Astrocyte of the spinal cord (primary cell): ENCODE measurements at places on chromosomes 7 and 10.

GRCh38 chr10:88152728-88153133, 289.3 kb downstream of the PTEN start:
- peak; percentile 86 for DNase-seq

DNA sequence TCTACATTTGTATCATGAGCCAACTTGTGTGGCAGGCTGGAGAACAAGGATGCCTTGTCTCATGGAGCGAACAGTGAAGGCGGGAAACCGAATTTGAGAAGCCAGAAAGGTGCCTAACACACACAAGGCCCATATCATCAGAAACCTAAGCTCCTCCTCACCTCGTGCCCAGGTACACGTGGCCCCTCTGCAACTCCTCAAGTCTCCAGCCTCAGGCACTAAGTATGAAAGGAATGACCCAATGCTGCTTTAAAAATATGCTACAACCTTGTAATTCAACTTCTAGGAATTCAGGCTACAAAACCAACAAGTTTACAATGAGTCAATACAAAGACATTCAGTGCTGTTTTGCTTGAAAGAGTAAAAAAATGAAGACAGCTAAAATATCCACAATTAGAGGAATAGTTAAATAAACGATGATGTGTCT, 95.7 kb downstream of the CDK6 start:
- peak; percentile 84 for DNase-seq

GRCh38 chr10:50375051-50375452, 123.7 kb upstream of the ASAH2 start:
- no peak for DNase-seq

DNA sequence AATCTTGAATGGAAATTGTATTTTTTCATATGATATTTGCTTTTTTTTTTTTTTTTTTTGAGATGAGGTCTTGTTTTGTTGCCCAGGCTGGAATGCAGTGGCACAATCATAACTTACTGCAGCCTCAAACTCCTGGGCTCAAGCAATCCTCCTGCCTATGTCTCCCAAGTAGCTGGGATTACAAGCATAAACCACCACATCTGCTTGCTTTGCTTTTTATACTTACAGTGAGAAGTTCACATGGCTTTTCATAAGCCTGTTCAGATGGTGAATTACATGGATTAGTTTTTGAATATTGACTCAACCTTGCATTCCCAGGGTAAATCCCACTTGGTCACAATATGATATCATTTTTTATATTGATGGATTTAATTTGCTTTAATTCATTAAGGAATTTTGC, 22.0 kb downstream of the LRRD1 start:
- no peak for DNase-seq

DNA sequence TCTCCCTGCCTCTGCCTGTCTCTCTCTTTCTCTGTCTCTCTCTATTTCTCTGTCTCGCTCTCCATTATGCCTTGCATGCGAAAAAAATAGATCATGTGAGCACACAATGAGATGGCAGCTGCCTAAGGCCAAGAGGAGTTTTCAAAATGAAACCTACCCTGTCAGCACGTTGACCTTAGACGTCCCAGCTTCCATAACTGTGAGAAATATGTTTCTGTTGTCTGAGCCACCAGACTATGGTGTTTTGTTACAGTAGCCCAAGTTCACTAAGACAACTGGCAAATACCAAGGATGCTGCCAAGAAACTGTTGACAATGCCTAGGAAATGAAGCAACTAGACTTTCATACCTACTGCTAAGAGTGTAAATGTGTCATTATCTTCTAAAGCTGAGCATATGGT, 70.6 kb upstream of the PLXDC2 start:
- peak; percentile 12 for DNase-seq

GRCh38 chr10:86770412-86770960, 14.1 kb downstream of the BMPR1A start:
- DNase-seq, result no peak

DNA sequence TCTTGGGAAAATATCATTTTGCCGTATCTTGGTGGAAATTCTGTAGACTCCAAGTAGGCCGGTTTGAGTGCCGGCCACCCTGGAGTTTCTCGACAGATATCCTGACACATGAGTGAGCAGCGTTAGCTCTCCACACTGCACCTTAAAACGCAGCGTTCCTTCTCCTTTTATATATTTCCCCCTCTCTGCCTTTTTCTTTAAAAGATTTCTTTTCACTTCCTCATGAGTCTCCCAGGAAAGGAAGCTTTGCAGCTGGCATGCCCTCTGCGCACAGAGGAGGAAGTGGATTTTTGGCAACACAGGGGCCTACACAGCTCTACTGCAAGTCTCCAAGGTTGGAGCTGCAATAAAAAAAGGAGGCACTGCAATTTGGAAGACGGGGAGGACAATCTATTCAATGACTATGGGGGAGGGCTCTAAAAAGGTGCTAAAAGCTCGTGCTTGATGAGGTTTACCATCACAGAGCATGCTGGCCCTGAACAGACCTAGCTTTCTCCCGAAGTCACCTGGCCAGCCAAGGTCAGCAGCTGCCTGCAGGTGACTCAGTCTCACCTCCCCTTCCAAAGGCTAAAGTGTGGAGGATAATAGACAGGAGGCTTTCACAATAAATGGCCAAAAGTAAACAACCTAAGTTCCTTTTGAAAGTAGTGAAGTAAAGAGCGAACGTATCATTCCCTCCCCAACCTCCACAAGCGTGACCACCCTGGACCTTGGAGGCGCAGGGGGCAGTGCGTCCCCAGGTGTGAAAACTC, 252.8 kb downstream of the ZMYND11 start:
- no peak for DNase-seq

GRCh38 chr7:92586403-92586802, 3.8 kb downstream of the FAM133B start:
- no peak for DNase-seq

- no peak for DNase-seq
Observed at GRCh38 chr7:102024005-102024768, 206.8 kb downstream of the CUX1 start.

- DNase-seq, result no peak
Observed at GRCh38 chr10:118908557-118909256, 120.8 kb upstream of the NANOS1 start.

DNA sequence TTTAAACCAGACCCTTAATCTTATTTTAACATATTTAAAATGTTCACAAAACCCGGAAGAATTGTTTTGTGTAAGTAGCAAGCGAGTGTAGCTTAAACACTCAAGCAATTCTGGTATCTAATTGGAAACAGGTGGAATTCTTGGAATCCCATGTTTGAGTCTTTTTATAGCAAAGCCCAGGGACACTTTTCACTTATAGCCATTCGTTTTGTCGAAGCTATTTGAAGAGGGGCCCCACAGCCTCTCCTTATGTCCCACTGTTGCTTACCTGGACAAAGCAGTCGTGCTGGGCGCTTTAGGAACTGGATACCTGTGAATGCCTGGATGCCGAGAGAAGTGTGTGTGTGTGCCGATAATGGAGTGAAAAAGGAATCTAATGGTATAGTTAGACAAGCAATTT, 3.3 kb downstream of the CUX1 start:
- no peak for DNase-seq

- DNase-seq, result no peak
Observed at GRCh38 chr7:149286811-149287400, 24.9 kb downstream of the ZNF783 start.

- DNase-seq, result no peak
Observed at GRCh38 chr7:9981742-9982349, 991.8 kb upstream of the PHF14 start.

GRCh38 chr10:121910673-121911420, 17.0 kb downstream of the ATE1 start:
- peak; percentile 46 for DNase-seq

GRCh38 chr7:151372612-151373265, 31.1 kb downstream of the NUB1 start:
- DNase-seq, result peak; percentile 61

GRCh38 chr7:98701372-98701771, 84.3 kb downstream of the NPTX2 start:
- DNase-seq, result no peak

DNA sequence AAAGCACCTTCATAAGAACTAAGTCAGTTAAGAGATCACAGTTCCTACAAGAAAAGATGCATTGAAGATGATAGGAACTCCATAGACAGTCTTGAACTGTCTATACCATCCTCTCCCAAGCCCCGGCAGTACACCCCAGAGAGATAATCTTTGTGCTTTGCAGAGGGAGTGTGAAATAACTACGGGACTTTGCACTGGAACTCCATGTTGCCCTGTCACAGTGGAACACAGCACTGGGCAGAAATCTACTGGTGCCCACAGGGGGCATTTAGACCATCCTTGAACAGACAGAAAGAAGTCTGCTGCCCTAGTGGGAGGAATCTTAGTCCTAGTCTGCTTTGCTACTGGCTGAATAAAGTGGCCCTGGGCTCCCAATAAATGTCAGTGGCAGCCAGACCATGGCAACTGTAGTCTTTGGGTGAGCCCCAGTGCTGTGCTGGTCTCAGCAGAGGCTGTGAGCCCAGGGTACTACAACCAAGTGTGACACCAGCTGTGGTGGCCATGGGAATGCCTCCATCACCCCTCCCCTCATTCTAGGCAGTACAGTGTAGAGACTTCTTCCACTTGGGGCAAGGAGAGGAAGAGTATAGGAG, 107.7 kb upstream of the TMEM168 start:
- DNase-seq, result no peak

- no peak for DNase-seq
Observed at GRCh38 chr10:85266808-85267207, 938.4 kb downstream of the CCSER2 start.

- peak; percentile 46 for DNase-seq
Observed at GRCh38 chr7:81159402-81159801, 240.6 kb upstream of the SEMA3C start.

- peak; percentile 91 for DNase-seq
Observed at GRCh38 chr10:4354382-4354812, 471.6 kb upstream of the AKR1E2 start.

- no peak for DNase-seq
Observed at GRCh38 chr7:42139751-42140150, 97.3 kb downstream of the GLI3 start.

DNA sequence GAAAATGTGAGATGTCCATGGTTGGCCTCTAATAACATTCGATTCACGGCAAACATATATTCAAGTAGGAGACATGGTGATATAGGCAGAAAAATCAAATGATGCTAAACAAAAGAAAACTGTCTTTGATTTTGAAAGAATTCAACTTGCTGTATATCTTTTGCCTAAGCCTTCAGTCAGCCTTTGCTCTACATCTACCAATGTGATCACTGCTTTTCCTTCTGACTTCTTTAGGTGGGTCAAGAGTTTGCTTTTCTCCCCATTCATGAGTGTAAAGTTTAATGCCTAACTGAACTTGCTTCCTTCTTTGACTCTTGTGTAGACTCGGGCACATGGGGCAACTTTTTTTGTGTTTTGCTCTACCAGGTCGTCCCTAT, 417 bp upstream of the HIF1AN start:
- no peak for DNase-seq

DNA sequence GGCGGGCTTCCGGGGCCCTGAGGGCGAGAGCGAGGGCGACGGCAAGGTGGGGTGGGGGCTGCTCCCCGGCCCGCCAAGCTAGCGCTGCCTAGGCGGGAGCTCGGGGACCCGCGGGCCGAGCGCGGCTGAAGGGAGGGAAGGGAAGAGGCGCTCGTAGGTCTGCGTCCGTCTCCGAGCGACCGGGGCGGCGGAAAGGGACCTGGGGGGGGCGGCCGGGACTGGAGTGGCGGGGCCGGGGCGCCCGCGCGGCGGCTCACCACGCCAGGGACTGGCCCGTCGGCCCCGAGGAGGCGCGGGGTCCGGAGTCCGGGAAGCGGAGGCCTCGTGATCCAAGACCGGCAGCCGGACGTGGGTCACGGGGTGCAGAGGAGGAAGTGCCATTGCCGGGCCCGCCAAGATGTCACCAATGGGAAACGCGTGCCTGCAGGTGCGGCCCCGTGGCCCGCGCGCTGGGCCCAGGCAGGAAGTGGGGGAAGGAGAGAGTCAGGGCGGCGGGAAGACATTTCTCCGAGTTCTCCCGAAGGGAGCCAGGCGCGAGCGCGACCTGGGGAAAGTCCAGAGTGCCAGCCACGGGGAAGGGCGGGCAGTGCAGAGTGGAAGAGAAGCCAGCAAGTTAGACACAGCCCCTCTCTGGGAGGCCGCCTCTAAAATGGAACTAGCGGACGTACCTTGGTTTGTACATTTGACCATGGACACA, 11.9 kb downstream of the HNRNPF start:
- peak; percentile 68 for DNase-seq

- DNase-seq, result no peak
Observed at GRCh38 chr10:61870526-61870895, 31.0 kb upstream of the ARID5B start.

GRCh38 chr7:44117801-44118429, 5.4 kb downstream of the POLD2 start:
- DNase-seq, result no peak

DNA sequence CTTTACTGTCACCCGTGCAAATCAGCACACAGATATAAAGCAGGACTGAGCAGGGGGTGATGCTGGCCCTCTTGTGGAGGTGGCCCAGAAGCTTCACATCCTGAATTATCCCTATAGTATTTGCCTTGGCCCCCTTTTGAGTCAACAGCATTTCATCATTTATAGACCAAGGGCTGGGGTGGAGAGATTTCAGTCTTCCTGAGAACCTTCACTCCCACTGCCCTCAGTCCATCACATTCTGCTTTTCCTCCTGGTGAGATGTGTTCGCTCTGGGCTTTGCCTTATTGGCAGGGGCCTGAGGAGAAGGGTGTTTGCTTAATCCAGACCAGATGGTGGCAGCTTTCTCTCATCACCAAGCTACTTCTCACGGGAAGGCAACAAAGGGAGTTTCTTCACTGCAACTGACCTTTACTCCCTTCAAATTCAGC, 47.7 kb downstream of the NOC3L start:
- DNase-seq, result peak; percentile 48

- no peak for DNase-seq
Observed at GRCh38 chr7:12412407-12412806, 8.7 kb upstream of the VWDE start.

DNA sequence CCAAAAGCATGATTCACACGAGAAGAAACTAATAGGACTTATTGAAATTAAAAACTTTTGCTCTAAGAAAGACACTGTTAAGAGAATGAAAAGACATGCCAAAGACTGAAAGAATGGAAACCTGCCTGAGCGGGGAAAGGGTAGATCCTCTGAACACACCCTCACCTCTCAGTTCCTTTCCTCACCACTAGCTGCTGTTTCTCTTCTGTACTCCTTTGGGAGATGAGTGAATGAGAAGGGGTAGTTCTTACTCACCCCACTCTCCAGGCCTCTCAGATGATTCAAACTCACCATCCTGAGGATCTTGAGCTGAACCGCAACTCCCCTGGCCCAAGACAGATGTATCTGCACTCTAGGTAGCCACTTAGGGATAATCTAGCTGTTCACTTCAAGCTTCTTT, 41.9 kb downstream of the IQUB start:
- DNase-seq, result no peak

DNA sequence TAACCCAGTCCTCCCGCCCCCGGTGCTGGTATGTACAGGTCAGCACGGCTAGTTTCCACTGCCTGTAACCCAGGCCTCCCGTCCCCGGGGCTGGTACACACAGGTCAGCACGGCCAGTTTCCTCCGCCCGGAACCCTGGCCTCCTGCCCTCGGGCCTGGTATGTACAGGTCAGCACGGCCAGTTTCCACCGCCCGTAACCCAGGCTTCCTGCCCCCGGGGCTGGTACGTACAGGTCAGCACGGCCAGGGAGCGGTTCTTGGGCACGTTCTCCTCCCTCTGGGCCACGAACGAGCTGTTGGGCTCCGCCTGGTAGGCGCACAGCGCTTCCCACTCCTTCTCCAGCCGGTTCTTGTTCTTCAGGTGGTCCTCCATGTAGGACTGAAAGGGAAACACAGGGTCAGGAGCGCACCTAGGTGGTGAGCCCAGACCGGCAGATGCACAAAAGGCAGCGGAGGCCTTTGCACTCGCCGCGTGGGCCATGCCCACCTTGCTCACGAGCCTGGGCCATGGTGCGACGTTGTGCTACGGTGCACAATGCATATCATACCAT, 284.4 kb downstream of the DNAJB6 start:
- DNase-seq, result no peak

GRCh38 chr7:122885583-122886356, 490 bp downstream of the CADPS2 start:
- peak; percentile 56 for DNase-seq
